ENCODE measurements at places on chromosomes 12 and 14. TPM values are rescaled to one million over a fixed set of nuclear protein-coding genes. Genes with fewer than 3 reads are reported as not detected.

DNA sequence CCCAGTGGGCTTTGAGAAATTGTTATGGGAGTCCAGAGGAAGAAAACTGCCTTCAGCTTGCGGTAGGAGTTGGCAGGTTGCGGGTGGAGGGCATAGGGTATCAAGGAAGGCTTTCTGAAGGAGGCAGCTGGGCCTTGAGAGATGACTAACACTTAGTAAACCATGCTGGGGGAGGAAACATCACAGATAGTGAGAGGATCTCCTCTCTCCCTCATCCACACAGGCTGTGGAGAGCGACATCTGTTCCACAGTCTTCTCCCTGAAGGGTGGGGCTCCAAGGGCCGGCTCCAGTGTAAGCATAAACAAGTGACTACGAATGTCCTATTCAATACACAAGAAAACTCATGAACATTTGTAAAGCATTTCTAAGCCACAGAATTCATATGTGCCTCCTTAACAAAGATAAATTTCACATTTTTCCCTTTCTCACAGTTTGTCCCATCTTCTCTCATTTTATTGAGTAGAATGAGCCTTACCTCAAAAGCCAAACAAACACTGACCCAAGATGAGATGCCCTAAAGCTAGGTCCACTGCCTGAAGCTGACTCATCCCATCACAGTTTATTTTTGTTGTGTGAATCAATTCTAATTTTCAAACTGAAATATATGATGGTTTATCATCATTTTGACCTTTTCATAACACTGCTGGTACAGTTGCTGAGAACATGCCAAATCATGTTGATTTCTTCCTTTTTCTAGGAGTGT is 227.9 kb downstream of the SLC25A21 start:
- no peaks in the 10 kb centered on the region for H3K36me3 ChIP-seq
- no peak for DNase-seq
- H3K27ac ChIP-seq: no peak overlapping the region
- no peaks in the 10 kb centered on the region for H3K4me1 ChIP-seq
- H3K27me3 ChIP-seq: no peaks in the 10 kb centered on the region

DNA sequence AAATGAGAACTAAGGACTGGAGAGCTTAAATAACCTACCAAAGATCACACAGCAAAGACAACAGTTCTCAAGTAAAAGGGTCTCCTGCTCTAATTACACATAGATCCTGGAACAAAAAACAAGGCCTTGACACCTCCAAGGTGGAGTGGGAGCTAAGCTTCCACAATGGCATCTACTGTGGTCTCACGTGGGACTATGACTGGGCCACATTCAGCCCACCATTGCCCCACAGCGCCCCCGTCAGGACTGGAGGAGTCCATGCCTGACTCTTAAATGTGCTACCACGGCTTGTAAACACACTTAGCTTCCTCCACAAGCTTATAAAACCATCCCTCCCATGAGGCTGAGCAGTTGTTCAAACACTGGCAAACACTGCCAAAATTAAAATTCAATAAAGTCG is 88.5 kb downstream of the GCH1 start:
- H3K27me3 ChIP-seq: no peaks in the 10 kb centered on the region
- H3K36me3 ChIP-seq: no peaks in the 10 kb centered on the region
- H3K4me3 ChIP-seq: no peak overlapping the region
- H3K4me1 ChIP-seq: no peaks in the 10 kb centered on the region
- no peak for DNase-seq

Gene IFI27L1
- polyA plus RNA-seq: 31.2 TPM

- H3K27ac ChIP-seq: peak overlapping the region; percentile 92
- H3K36me3 ChIP-seq: no peaks in the 10 kb centered on the region
- H3K4me3 ChIP-seq: no peak overlapping the region
- H3K27me3 ChIP-seq: no peaks in the 10 kb centered on the region
- H3K4me1 ChIP-seq: peaks cover 48% of the 10 kb centered on the region
Observed at GRCh38 chr12:94676922-94677321, 26.6 kb upstream of the TMCC3 start.

GRCh38 chr12:25051656-25052195 is 102.8 kb upstream of the BCAT1 start:
- peak overlapping the region; percentile 92 for H3K27ac ChIP-seq
- no peaks in the 10 kb centered on the region for H3K4me1 ChIP-seq
- H3K36me3 ChIP-seq: no peaks in the 10 kb centered on the region
- no peak for DNase-seq
- H3K4me3 ChIP-seq: peak overlapping the region; percentile 41

Gene PMCH
- 0.31 TPM for polyA plus RNA-seq

Gene P2RX2
- polyA plus RNA-seq: 4.2 TPM

Gene LMNTD1
- 2.1 TPM for polyA plus RNA-seq

Gene PLEKHD1
- 0.40 TPM for polyA plus RNA-seq

Gene C12orf42
- polyA plus RNA-seq: 0.11 TPM

DNA sequence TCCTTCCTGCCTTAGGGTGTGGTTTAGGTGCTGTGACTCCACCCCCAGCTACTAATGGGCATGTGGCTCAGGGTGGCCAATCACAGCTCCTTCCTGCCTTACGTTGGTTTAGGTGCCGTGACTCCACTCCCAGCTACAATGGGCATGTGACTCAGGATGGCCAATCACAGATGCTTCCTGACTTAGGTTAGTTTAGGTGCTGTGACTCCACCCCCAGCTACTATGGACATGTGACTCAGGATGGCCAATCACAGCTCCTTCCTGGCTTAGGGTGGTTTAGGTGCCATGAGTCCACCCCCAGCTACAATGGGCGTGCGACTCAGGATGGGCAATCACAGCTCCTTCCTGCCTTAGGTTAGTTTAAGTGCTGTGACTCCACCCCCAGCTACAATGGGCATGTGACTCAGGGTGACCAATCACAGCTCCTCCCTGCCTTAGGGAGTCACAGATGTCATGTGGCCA is 163.9 kb downstream of the TBX5 start:
- H3K27me3 ChIP-seq: peaks cover 44% of the 10 kb centered on the region
- no peak overlapping the region for H3K27ac ChIP-seq
- H3K36me3 ChIP-seq: no peaks in the 10 kb centered on the region

Gene ARMH4
- 17.6 TPM for polyA plus RNA-seq

- DNase-seq: no peak
- H3K27ac ChIP-seq: no peak overlapping the region
- H3K4me3 ChIP-seq: no peak overlapping the region
- H3K27me3 ChIP-seq: no peaks in the 10 kb centered on the region
- H3K36me3 ChIP-seq: no peaks in the 10 kb centered on the region
Observed at GRCh38 chr12:21718403-21718802, 56.1 kb downstream of the KCNJ8 start.

DNA sequence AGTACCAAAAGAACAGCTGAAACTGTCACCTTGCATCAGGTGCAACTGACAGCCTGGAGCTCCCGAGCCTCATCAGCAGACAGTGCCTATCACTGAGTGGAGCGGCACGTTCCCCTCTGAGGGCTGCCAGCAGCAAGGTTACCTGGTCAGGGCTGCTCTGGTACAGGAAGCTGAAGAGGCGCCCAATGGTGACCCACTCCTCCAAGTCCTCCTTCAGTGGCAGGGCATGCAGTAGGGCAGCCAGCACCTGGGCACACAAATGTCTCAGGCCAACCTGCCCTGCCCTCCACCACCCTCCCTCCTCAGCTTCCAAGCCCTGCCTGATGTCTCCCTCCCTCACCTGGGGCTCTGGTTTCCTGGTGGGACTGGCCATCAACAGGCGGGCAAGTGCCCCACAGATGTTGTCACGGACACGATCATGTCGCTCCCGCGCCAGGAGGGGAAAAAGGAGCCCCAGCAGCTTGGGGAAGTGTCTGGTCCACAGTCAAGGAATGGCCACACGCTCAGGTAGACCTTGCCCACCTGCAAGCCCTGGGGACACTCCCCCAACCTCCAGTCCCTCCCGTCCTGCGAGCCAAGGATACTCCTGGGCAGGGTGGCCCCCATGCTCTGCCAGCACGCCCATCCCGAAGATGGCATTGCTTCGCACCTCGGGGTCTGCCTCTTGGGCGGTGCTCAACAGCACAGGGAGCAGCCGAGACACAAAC is 7.1 kb downstream of the IPO4 start:
- H3K27me3 ChIP-seq: no peaks in the 10 kb centered on the region
- H3K4me3 ChIP-seq: no peak overlapping the region
- no peak for DNase-seq
- no peak overlapping the region for H3K27ac ChIP-seq
- H3K36me3 ChIP-seq: peaks cover 100% of the 10 kb centered on the region
- no peaks in the 10 kb centered on the region for H3K4me1 ChIP-seq

Gene CPNE6
- polyA plus RNA-seq: not detected

DNA sequence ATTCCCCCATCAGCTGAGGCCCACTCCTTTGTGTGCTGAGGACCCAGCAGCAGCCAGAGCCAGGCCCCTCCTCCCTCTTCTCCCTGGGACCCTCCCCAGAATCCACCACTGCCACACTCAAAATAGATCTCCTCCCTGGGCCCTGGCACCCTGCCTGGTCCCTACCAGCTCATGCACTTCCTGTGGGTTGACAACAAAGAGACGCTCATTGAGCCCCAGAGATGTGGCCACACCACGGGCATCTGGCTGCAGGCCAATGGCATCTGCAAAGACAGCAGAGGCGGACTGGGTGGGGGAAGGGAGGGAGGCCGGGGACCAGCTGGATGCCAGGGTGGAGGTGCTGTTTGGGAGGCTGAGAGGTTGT is 16.0 kb upstream of the ENDOU start:
- H3K4me1 ChIP-seq: peaks cover 15% of the 10 kb centered on the region
- H3K27ac ChIP-seq: peak overlapping the region; percentile 0
- H3K4me3 ChIP-seq: no peak overlapping the region
- H3K27me3 ChIP-seq: no peaks in the 10 kb centered on the region

- no peaks in the 10 kb centered on the region for H3K27me3 ChIP-seq
- no peaks in the 10 kb centered on the region for H3K36me3 ChIP-seq
- no peak overlapping the region for H3K27ac ChIP-seq
- DNase-seq: no peak
- peaks cover 42% of the 10 kb centered on the region for H3K4me1 ChIP-seq
Observed at GRCh38 chr14:35346738-35347322, 54.6 kb downstream of the PSMA6 start.

DNA sequence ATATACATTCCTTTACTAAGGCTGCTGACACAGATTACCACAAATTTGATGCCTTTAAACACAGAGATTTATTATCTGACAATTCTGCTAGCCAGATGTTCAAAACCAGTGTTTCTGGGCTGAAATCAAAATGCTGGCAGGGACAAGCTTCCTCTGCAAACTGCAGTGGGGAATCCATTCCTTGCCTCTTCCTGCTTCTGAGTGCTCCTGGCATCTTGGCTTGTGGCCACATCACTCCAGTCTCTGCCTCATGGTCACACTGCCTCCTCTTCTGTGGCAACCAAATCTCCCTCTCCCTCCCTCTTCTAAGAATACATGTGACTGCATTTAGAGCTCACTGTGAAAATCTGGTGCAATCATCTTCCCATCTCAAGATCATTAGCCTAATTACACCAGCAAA is 235.7 kb downstream of the TTC8 start:
- no peaks in the 10 kb centered on the region for H3K36me3 ChIP-seq
- H3K4me3 ChIP-seq: no peak overlapping the region

DNA sequence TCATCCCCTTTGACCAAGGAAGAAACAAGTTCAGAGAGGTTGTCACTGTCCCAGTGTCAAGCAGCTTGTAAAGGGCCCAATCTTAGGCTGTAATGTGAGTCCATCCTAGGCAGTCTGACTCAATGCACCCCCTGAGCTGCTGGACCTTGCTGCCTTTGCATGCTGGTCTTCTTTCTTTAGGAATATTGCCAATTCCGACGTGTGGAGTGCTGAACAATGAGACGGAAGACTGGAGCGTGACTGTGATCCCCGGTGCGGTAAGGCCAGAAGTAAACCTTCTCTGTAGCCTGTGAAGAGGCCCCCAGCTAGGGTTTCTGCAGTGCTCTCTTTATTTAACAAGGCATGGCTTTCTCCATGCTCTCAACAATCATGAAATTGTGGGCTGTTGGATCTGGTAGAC is 963 bp downstream of the TCTN2 start:
- no peak overlapping the region for H3K27ac ChIP-seq
- peaks cover 9% of the 10 kb centered on the region for H3K36me3 ChIP-seq
- DNase-seq: no peak
- no peaks in the 10 kb centered on the region for H3K27me3 ChIP-seq
- peaks cover 9% of the 10 kb centered on the region for H3K4me1 ChIP-seq
- H3K4me3 ChIP-seq: no peak overlapping the region

DNA sequence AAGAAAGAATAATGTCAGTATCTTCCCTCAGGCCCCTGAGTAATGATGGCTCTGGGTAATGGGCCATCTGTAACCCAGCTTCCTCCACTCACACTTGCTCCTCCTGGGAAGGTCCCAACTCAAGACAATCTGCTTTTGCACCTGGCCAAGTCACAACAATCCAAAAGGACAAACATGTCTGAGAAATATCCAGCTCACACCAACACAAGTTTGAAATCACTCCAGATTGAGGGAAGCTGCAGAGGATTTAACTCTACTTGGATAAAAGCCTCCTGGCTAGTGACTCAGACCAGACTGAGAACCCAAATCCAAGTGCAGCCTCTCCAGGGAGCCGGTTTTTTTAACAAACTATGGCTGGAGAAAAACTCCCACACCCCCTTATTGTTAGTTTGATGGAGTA is 34.2 kb downstream of the RTRAF start:
- no peaks in the 10 kb centered on the region for H3K27me3 ChIP-seq
- no peaks in the 10 kb centered on the region for H3K4me1 ChIP-seq
- H3K4me3 ChIP-seq: no peak overlapping the region

Gene SCN8A
- polyA plus RNA-seq: 3.3 TPM

DNA sequence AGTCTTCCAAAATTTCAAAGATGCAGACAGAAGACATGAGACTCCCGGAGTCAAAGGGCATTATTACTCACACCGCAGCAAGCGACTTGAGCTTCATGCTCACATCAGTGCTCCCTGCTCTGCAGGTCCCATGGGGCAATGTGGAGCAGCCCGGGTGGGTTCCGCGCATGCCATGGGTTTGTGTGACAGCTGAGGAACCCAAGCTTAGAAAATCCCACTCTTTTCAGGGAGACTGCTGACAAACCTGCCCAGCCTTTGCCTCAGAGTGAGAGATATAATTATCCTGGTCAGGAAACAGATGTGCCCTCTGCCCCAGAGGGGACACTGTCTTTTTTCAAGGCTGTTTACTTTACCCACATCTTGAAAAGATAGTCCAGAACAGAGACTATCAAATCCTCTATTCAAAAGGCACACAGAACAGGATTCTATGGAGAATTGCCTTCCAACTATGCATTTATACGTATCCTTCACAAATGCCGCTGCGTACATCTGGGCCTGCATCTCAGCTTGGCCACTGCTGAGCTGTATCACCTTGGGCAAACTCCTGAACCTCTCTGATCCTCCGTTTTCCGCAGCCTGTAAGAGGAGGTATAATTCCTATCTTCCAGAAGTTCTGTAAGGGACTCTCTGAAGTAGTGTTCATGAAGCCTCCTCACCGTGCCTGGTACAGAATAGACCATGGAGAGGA is 16.0 kb downstream of the C14orf132 start:
- H3K27ac ChIP-seq: no peak overlapping the region
- H3K4me3 ChIP-seq: no peak overlapping the region
- H3K4me1 ChIP-seq: no peaks in the 10 kb centered on the region
- no peaks in the 10 kb centered on the region for H3K36me3 ChIP-seq
- no peak for DNase-seq

Gene PSMC6
- polyA plus RNA-seq: 188 TPM

DNA sequence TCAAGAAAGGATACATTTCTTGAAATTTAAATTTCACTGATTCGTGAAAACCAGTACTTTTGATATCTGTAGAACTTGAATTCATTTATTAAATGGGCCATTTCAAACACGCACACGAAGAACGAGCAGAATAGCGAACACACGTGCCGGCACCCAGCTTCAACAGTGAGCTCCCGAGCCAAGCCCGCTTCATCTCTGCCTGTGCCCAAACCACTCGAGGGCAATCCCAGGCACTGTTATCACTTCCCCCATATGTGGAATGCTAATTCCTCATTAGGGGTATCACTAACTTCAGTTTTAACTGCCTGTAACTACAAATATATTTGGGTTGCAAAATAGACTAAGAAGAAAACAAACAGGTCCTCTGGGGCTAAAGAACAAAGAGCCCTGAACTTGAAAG is 48.0 kb downstream of the AMN start:
- no peaks in the 10 kb centered on the region for H3K27me3 ChIP-seq
- DNase-seq: no peak
- peaks cover 4% of the 10 kb centered on the region for H3K4me1 ChIP-seq
- no peak overlapping the region for H3K27ac ChIP-seq
- H3K4me3 ChIP-seq: no peak overlapping the region
- peaks cover 98% of the 10 kb centered on the region for H3K36me3 ChIP-seq

Data from left lung (tissue), 14 donors.